Cortex of kidney (tissue), 1 donor: ENCODE measurements at places on chromosomes 7 and 10.

- DNase-seq: no peak
These were observed 33.0 kb downstream of the ELMO1 start for GRCh38 chr7:37415629-37416028.

DNA sequence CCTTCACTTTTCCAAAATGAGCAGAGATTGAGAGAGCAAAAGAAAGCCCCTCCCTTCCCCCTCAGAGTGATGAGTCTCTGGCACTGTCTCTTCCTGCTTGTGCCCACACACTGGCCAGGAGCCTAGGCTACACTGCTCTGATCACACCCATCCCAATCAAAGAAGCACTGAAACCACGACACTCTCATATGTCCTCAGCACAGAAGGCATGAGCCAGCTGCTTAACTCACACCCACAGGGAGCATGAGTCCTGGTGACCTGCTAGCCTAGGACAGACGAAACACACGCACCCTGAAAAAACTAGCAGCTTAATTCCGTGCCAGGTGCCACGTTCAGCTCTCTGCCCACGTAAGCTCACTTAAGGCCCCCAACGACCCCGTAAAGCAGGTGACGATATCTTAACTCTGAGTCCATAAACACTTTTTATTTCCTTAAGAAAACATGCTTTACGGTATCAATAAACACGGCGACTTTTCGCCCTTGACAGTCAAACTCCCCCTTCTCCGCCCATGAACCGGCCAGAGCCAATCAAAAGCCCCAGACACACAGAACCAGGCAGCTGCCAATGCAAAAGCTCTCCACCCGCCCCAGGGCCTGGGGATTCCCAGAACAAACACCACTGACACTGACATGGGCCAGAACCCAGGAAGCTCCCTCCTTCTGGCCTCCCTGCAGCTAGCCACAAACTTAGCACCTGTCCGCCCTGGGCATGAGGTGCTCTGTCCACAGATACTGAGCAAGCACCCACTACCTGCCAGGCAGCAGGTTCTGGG lies 69.0 kb downstream of the TNRC18 start:
- DNase-seq: no peak

GRCh38 chr7:35613150-35613549 lies 81.8 kb downstream of the HERPUD2 start:
- no peak for DNase-seq

GRCh38 chr10:34102893-34103506 lies 712.1 kb downstream of the PARD3 start:
- no peak for DNase-seq

GRCh38 chr7:51827631-51828030 lies 511.0 kb upstream of the COBL start:
- DNase-seq: no peak

- no peak for DNase-seq
These were observed 91.2 kb downstream of the GTF2IRD1 start for GRCh38 chr7:74544706-74545469.

- DNase-seq: no peak
These were observed 55.0 kb upstream of the NKX6-2 start for GRCh38 chr10:132840698-132841614.

DNA sequence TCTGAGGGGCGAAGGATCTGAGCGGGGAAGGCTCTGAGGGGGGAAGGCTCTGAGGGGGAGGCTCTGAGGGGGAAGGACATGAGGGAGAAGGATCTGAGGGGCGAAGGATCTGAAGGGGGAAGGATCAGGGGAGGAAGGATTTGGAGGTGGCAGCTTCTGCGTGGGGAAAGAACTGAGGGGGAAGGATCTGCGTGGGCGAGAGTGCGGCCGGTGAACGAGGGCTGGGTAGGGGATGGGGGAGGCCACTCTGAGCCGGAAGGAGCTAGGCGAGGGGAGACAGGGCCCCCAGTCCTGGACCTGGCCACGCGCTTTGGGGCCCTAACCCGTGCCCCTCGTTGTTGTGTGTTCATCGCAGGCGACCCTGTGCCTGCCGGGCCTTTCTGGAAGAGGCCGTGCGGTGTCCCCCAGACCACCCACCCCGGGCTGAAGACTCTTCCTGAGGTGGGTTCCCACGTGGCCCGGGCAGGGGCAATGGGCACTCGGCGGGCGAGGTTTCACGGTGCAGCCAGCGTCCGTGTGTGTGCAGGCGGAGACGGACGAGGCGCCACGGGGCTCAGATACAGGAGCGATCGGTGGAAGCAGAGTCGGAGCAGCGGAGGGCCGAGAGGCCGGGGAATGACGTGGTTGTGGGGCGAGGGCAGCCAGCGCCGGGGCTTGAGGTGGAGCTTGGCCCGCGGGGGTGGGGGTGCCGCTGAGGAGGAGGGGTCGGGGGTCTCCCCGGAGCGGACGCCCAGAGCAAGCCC lies 2.0 kb downstream of the CALY start:
- no peak for DNase-seq
